ENCODE measurements at places on chromosomes 5 and 9. TPM values are rescaled to one million over a fixed set of nuclear protein-coding genes. Genes with fewer than 3 reads are reported as not detected.

- DNase-seq, result no peak
Observed at GRCh38 chr5:163660486-163660885, 155.1 kb downstream of the MAT2B start.

GRCh38 chr5:32615236-32615635, 29.9 kb downstream of the SUB1 start:
- no peak for DNase-seq

DNA sequence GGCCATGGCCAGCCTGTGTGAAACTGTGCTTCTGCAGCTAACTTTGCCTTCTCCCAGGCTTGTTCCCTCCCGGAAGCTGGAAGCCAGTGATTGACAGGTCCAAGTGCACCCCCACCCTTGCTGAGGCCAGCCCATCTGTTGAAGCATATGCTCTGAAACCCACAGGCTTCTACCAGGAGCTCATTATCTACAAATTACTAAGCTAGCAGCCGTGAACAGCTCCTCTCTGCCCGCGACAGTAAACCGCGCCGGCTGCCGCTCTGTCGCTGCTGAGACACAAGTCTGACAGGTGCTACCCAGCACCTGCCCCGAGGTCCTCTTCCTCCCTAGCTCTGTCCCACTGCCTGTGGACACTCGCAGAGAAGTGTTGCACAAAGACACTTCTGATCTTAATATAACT, 490.9 kb downstream of the GADD45G start:
- DNase-seq, result no peak

The TSSK1B gene
- not detected for total RNA-seq

The SPEF2 gene
- 1.7 TPM for total RNA-seq

The ADAMTSL1 gene
- total RNA-seq, result 1.9 TPM

The OXCT1 gene
- 0.75 TPM for total RNA-seq

All from left lobe of liver (tissue), 2 donors.